WTC11 (cell line): ENCODE measurements at places on chromosomes 1 and 21. TPM values are rescaled to one million over a fixed set of nuclear protein-coding genes. Genes with fewer than 3 reads are reported as not detected.

- peaks cover 23% of the 10 kb centered on the region for H3K4me1 ChIP-seq
- DNase-seq = peak; percentile 12
- H3K4me3 ChIP-seq = peak overlapping the region; percentile 84
- peaks cover 6% of the 10 kb centered on the region for H3K36me3 ChIP-seq
- no peaks in the 10 kb centered on the region for H3K27me3 ChIP-seq
- no peak overlapping the region; the same call in 1 of the 2 replicates for H3K27ac ChIP-seq
Measured at GRCh38 chr1:1273209-1273511, 494 bp downstream of the UBE2J2 start.

DNA sequence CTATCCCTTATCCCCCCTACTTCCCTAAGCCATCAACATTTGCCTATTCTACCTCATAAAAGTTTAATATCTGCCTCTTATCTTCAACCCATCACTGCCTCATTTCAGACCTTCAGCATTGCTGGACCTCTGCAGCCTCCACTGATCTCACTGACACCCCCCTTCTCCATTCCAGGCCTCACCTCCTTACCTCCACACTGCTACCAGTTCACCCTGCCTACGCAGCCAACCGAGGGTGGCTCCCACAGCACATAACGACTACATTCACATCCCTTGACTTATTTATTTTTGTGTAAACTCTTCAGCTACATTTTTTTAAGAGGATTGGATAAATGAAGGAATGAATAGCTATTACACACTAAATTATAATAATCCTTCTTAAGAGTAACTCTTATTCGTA is 14.2 kb downstream of the CLCC1 start:
- H3K27me3 ChIP-seq = no peaks in the 10 kb centered on the region
- DNase-seq = no peak
- H3K4me3 ChIP-seq = peak overlapping the region; percentile 39
- peak overlapping the region; percentile 80 for H3K27ac ChIP-seq
- peaks cover 47% of the 10 kb centered on the region for H3K4me1 ChIP-seq

DNA sequence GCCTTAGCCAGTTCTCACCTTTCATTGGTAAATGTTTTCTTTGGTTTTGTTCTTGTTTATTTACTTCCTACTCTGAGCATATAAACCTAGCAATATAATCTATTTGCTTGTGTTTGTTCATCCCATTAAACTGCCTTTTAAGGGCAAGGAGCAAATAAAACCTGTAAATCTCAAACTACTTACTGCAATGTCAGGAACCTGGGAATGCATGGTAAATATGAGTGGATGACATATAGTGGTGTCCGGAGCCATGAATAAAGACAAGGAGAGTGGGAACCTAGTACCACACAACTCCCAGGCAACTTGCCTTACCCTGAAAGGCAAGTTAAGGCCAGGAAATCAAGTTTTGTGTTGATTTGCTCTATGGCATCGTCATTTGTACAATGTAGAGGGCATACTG is 1133.7 kb upstream of the NCAM2 start:
- H3K4me3 ChIP-seq = no peak overlapping the region
- DNase-seq = no peak
- no peaks in the 10 kb centered on the region for H3K27me3 ChIP-seq

DNA sequence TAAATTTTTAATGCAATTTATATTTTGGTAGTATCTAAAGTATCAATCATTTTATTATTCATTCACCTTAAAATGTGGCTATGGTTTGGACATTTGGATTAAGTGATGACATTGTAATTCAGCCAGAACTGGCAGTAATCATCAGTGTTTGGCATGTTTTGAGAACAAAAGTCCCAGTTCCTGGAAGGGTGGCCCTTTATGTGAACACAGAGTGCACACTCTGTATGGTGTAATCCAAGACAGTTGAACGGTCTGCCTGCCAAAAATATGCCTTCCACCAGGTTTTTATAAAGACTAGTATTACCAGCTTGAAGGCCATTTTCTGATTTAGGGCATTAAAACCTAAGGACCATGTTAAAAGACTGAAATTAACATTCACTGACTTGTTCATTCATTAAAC is 448.7 kb downstream of the LTN1 start:
- H3K27me3 ChIP-seq = no peaks in the 10 kb centered on the region
- H3K4me3 ChIP-seq = no peak overlapping the region
- H3K4me1 ChIP-seq = peaks cover 13% of the 10 kb centered on the region
- no peaks in the 10 kb centered on the region for H3K36me3 ChIP-seq

GRCh38 chr1:178025613-178026356 is 55.9 kb upstream of the SEC16B start:
- H3K36me3 ChIP-seq = peaks cover 5% of the 10 kb centered on the region; the same call in 1 of the 2 replicates
- no peak for DNase-seq
- no peak overlapping the region for H3K4me3 ChIP-seq

DNA sequence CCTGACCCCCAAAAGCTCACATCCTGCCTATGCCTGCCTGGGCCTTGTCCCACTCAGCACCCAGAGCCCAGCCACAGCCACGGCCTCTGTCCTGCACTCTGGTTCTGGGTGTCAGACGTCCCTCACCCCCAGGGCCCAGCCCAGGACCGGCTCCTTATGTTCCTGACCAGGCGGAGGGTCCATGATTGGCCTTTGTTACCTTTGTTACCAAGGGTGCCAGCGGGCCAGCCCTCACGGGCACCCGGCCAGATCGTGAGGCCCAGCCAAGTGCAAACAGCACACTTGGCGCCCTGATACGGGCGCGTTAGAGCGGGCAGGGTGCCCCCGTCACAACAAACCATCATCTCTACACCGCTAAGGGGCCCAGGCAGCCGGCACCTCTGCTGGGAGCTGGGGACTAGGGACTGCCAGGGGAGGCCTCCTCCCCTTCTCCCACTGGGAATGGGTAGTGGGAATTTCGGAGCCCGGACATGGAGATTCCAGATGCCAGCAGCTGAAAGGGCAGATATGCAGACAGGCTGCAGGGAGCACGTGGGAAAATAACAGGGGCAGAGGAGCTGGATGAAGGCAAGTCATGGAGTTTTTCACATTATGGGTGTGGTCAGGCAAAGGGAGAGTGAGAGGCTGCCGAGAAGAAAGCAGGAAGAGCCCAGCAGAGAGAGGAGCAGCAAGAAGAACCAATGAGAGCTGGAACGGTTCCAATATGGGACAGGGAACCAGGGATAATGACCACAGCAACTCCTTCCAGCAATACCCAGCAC is 22.1 kb downstream of the HSPG2 start:
- H3K27ac ChIP-seq = peak overlapping the region; percentile 91
- no peaks in the 10 kb centered on the region for H3K27me3 ChIP-seq
- DNase-seq = no peak
- H3K4me3 ChIP-seq = no peak overlapping the region
- H3K36me3 ChIP-seq = 0 out of 2 replicates have a peak, but pooled peaks cover 4% of the 10 kb centered on the region
- peaks cover 50% of the 10 kb centered on the region for H3K4me1 ChIP-seq

GRCh38 chr1:67759692-67760029 is 73.6 kb downstream of the GNG12 start:
- H3K27me3 ChIP-seq = no peaks in the 10 kb centered on the region; the same call in 1 of the 2 replicates
- H3K27ac ChIP-seq = no peak overlapping the region
- H3K4me1 ChIP-seq = peaks cover 11% of the 10 kb centered on the region
- DNase-seq = no peak

DNA sequence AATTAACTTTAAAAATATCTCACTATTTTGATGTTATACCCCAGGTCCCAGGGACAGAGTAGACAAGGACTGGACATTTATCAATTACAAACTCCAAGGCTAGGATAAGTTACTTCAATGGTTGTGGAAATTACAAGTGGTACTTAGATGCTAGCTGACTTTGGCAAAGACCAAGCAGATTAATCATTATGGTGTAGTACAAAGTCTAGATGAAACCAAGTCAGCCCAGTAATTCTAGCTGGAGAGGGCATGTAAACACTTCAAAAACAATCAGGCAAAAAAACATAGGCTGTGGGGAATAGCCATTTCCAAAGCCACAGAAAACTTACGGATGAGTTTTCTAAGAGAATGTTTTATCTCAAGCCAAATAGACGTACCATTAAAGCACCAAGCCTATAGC is 124.5 kb downstream of the TSEN15 start:
- H3K27me3 ChIP-seq = no peaks in the 10 kb centered on the region

DNA sequence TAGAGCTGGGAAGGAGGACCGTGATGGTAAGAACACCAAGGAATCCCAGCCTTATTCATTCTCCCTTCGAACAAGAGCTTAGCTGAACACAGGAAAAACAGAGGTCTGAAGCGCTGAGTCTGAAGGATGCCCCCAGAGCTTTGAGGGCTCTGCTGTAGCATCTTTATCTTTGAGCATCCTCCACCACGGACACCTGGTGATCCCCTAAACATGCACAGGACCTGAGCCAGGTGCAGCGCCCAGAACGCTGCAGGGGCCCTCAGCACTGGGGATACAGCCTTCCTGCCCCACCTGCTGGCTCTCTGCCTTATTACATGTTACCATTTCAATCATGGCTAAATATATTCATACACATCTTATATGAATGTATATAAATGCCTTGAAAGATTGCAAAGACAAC is 7.7 kb upstream of the GPATCH4 start:
- H3K27ac ChIP-seq = no peak overlapping the region
- H3K4me3 ChIP-seq = no peak overlapping the region
- peaks cover 4% of the 10 kb centered on the region; the same call in 1 of the 2 replicates for H3K4me1 ChIP-seq
- no peaks in the 10 kb centered on the region for H3K36me3 ChIP-seq

GRCh38 chr1:37042506-37042905 is 8.2 kb upstream of the GRIK3 start:
- peak overlapping the region; percentile 6; the same call in 1 of the 2 replicates for H3K4me3 ChIP-seq
- no peak for DNase-seq
- peaks cover 86% of the 10 kb centered on the region for H3K4me1 ChIP-seq
- H3K36me3 ChIP-seq = no peaks in the 10 kb centered on the region
- peaks cover 18% of the 10 kb centered on the region for H3K27me3 ChIP-seq

- DNase-seq = no peak
- no peaks in the 10 kb centered on the region for H3K27me3 ChIP-seq
- H3K4me1 ChIP-seq = no peaks in the 10 kb centered on the region
- H3K36me3 ChIP-seq = no peaks in the 10 kb centered on the region
- H3K27ac ChIP-seq = no peak overlapping the region
Measured at GRCh38 chr1:241964550-241965282, 7.1 kb downstream of the BECN2 start.

- no peak overlapping the region for H3K27ac ChIP-seq
- peaks cover 15% of the 10 kb centered on the region for H3K4me1 ChIP-seq
- no peak for DNase-seq
- no peaks in the 10 kb centered on the region for H3K27me3 ChIP-seq
Measured at GRCh38 chr1:68107771-68108170, 57.3 kb upstream of the DIRAS3 start.

- 0 out of 2 replicates have a peak, but pooled peaks cover 5% of the 10 kb centered on the region for H3K36me3 ChIP-seq
- peak; percentile 70 for DNase-seq
- H3K27ac ChIP-seq = no peak overlapping the region; the same call in 1 of the 2 replicates
- no peaks in the 10 kb centered on the region for H3K27me3 ChIP-seq
- H3K4me3 ChIP-seq = no peak overlapping the region
Measured at GRCh38 chr1:118151312-118151937, 33.6 kb downstream of the SPAG17 start.

DNA sequence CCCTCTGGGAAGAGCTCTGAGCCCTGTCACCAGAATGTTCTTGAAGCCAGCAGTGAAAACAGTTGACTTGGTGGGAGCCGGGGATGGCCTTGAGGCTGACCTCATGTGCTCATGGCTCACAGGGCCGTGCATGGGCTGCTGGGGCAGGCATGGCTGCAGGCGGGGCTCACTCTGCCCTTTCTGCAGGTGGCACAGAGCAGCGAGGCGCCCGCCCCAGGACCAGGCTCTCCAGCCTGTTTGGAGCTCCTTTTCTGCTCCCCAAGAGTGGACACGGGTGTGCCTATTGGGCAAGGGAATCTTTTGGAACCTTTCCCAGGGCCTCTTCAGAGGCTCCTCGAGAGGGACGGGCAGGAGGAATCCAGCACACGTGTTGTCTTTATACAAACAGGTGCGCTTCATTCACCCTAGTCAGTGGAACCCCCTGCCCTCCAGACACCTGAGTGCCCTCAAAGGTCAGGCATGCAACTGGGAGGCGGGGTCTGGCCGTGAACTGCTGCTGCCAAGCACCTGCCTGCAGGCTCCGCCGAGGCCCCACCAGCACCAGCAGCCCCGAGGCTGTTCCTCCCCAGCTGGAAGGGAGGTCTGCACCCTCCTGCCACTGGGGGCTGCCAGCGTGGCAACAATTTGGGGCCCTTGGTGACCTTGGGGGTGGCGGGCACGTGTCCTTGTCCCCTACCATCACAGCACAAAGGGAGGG is 2.6 kb upstream of the TTC34 start:
- peaks cover 12% of the 10 kb centered on the region for H3K36me3 ChIP-seq
- H3K27ac ChIP-seq = no peak overlapping the region
- no peaks in the 10 kb centered on the region for H3K4me1 ChIP-seq
- no peak overlapping the region for H3K4me3 ChIP-seq
- DNase-seq = no peak

- H3K4me1 ChIP-seq = peaks cover 42% of the 10 kb centered on the region
- H3K4me3 ChIP-seq = peak overlapping the region; percentile 93
- H3K27ac ChIP-seq = peak overlapping the region; percentile 99
- DNase-seq = peak; percentile 67
Measured at GRCh38 chr21:37266515-37267221, 466 bp downstream of the VPS26C start.

DNA sequence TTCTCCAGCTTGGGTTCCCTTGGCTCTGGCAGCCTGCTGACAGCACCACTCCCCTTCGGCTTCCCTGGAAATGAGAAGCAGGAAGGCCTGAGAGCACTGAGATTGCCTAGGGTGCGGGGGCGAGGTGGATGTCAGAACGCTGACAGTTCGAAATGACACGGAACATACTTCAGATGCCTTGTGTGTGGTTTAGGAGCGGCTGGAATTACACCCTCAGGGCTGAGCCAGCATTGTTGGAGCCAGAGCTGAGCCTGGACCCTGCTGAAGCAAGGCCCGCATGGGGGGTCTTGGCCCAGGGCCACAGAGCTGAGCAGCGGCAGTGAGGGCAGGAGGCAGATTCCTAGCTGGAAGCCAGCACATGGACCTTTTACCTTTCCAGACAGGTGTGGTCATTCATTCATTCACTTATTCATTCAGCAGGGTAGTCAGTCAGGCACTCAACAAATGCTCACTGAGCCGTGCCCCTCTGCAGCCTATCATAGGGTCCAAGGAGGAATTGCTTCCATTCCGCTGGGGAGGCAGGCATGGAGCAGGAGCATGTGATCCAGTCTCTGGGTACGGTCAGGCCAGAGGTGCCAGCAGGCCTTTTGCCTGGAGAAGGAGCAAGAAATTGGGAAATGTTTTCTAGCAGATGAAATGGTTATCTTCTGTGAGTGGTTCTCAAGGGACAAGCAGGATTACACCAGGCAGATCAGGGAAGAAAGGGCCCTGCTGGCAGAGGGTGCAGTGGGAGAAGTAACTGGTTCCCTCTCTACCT is 6.6 kb upstream of the FOXE3 start:
- no peaks in the 10 kb centered on the region for H3K4me1 ChIP-seq
- no peak overlapping the region for H3K27ac ChIP-seq
- H3K4me3 ChIP-seq = no peak overlapping the region
- no peaks in the 10 kb centered on the region for H3K36me3 ChIP-seq
- peaks cover 52% of the 10 kb centered on the region for H3K27me3 ChIP-seq
- no peak for DNase-seq

ADSS2 gene
- total RNA-seq = 72.4 to 82.8 TPM (median 73.4 TPM) in 3 replicates

FCRL5 gene
- total RNA-seq = 0.70 to 0.89 TPM (median 0.78 TPM) in 3 replicates

CAPZB gene
- total RNA-seq = 348 to 380 TPM (median 363 TPM) in 3 replicates

ZFP69 gene
- 3.2 to 3.9 TPM (median 3.6 TPM) in 3 replicates for total RNA-seq

CFAP141 gene
- not detected in 3 replicates for total RNA-seq

MIXL1 gene
- 5.1 to 6.4 TPM (median 5.6 TPM) in 3 replicates for total RNA-seq
